ENCODE measurements at places on chromosomes 11 and 22. TPM values are rescaled to one million over a fixed set of nuclear protein-coding genes. Genes with fewer than 3 reads are reported as not detected.
A peak's percentile ranks its signal among the peaks of the same experiment; 100 is the strongest.

DNA sequence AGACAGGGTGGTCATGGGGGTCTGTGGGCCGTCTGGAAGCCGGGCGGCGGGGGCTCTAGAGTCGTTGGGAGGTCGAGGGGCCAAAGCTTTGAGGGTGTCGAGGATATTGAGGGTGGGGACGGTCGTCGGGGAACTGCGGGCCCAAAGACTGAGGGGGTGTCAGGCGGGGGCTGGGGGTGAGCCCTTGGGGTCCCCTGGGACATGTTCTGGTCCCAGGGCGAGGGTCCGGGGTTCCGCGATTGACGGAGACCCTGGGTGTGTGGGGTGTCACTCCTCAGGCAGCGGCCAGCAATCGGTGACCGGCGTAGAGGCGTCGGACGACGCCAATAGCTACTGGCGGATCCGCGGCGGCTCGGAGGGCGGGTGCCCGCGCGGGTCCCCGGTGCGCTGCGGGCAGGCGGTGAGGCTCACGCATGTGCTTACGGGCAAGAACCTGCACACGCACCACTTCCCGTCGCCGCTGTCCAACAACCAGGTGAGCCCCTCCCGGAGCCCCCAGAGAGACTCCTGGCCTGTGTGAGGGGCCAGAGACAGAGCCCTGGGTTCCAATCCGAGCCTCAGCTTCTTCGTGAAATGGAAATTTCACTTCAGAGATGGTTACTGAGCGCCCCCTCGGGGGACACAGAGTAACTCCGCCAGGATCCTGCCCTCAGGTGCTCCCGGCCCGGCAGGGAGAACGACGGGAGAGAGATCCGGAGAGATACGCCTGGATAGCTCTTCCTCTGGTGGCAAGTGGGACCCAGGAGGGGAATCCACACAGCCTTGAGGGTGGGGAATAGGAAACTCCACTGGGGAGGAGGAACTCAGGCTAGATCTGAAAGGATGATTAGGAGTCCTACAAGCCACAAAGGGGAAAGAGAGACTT lies 714 bp downstream of the SDF2L1 start:
- DNase-seq, result peak; percentile 49

- DNase-seq, result no peak
Observed at GRCh38 chr11:93585758-93586157, 42.6 kb upstream of the SMCO4 start.

DNA sequence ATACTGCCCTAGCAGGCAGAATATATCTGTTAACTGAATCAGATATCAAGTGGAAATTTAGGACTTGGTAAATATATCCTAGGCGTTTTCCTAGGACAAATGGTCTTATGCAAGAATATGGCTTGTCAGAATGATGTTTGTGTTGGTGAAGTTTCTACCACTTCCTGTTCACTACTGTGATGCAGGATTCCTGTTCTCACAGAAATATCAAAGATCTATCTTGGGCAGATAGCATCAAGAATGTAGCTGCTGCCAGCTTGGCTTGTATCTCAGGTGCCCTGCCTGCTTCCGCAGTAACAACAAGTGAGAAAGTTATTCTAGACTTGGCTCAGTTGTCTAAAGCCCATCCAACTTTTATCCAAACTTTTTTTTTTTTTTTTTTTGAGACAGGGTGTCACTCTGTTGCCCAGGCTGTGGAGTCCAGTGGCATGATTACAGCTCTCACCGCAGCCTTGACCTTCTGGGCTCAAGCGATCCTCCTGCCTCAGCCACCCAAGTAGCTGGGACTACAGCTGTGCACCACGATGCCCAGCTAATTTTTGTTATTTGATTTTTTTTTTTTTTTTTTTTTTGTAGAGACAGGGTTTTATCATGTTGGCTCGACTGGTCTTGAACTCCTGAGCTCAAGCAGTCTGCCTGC lies 61.3 kb downstream of the PPME1 start:
- DNase-seq, result no peak

- DNase-seq, result no peak
Observed at GRCh38 chr11:4118107-4118506, 23.5 kb downstream of the RRM1 start.

- no peak for DNase-seq
Observed at GRCh38 chr11:71063129-71063528, 189.2 kb downstream of the SHANK2 start.

GRCh38 chr22:28703436-28703835 lies 23.8 kb upstream of the TTC28 start:
- no peak for DNase-seq

GRCh38 chr22:41425660-41426365 lies 20.8 kb downstream of the TOB2 start:
- DNase-seq, result peak; percentile 42

Gene MUC2
- not detected for total RNA-seq

DNA sequence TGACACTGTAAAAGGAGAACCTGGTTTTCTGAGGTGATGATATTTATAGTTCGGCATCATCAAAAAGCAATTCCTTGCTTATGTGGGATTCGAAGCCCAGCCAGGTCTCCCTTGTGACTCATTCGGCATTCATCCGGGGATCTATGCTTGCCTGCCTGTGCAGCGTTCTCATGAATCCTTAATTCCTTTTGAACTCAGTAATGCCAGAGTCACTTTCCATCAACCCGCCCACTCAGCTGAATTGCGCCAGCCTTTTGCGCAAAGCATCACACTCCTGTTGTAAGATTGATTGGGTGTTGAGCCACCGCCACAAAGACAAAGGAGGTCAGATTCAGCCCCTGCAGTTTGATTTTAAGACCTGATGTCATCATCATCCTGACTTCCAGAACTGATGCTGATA lies 128.6 kb downstream of the SLC17A6 start:
- no peak for DNase-seq
